ENCODE measurements at places on chromosomes 5 and 9.

DNA sequence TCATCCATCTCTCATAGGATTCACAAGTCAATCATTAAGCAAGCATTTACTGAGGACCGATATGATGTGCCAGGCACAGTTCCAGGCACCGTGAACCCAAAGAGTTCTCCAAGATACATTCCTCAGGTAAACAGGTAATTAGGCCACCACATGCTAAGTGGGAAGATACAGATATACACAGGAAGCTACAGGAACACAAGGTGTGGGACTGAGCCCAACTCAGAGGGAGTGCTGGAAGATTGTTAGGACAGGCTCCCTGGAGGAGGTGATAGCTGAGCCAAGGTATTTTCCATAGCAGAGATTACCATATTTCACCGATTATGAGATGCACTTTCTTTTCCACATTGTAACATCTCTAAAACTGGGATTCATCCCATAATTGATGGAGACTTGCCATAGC is 31.4 kb upstream of the RAI14 start:
- DNase-seq, result no peak

DNA sequence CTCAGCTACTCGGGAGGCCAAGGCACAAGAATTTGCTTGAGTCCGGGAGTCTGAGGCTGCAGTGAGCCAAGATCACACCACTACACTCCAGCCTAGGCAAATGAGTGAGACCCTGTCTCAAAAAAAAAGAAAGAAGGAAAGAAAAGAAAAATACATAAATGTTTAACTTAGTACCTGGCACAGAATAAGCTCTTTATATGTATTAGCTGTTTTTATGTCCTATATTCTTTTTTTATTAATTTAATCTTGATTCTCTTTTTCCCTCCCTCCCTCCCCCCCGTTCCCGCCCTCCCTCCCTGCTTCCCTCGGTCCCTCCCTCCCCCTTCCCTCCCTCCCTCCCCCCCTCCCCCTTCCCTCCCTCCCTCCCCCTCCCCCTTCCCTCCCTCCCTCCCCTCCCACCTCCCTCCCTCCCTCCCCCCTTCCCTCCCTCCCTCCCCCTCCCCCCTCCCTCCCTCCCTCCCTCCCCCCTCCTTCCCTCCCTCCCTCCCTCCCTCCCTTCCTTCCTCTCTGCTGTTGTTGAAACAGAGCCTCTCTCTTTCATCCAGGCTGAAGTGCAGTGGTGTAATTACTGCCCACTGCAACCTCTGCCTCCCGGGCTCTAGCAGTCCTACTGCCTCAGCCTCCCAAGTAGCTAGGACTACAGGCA is 135.8 kb upstream of the GRHPR start:
- DNase-seq, result no peak

DNA sequence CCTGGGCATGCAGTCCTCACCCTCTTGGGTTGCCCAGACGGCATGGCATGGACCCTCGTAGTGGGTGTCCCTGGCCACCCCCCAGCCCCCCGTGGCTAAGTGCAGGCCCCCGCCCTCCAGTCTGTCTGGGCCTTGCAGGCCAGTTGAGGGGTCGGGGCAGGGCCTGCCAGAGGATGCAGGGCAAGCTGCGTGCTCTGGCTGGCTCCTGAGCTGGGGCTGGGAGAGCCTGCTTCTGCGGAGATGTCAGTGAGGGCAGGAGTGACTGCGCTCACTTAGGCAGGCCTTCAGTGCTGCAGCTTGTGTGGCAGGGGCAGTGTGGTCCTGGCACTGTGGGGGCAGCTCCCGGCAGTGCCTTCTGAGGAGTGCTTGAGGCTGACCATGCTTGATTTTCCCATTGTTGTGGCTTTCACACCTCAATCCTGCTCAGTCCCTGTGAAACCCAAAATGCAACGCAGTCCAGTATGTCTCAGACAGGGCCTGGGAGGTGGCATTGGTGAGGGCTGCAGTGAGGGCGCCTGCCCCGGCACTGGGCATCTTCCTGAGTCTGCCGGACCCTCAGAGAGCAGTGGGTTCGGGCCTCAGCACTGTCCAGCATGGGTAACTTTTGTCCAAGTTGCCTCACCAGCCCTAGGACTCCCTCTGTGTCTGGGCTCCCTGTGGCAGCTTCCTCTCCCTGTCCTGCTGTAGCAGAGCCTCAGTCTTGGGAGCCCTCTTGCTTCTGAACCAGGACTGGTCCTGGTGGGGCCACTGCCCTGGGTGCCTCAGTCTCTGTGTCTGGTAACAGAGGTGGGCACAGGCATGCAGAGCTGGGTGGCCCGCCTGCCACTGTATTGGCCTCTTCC is 93.0 kb downstream of the PHF2 start:
- peak; percentile 64 for DNase-seq

GRCh38 chr9:111832449-111832848 is 37.7 kb upstream of the SHOC1 start:
- no peak for DNase-seq

DNA sequence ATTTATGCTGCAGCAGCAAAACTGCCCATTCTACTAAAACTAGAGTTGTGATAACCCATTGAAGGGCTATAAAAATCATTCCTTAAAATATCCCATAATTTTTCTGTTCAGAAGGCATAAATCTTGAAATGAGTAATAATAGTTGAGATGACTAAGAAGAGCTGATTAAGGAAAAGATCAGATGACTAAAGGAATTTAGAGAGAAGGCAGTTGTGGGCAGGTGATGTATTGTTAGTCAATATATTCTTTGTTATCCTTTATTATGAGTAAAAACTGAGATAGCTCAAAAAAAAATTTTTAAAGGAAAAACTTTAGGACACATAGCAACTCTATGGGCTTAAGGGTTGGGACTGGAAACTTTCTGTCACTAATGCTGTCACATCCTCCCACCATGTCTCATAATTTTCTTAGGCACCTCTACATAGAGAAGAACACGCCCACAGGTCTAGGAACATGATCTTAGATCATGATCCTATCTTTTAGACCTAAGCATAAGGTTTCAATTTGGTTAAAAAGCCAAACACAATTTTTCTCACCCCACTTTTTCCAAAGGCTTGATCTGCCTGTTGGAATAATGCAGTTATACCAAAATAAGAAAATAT is 597.5 kb upstream of the MEF2C start:
- no peak for DNase-seq

DNA sequence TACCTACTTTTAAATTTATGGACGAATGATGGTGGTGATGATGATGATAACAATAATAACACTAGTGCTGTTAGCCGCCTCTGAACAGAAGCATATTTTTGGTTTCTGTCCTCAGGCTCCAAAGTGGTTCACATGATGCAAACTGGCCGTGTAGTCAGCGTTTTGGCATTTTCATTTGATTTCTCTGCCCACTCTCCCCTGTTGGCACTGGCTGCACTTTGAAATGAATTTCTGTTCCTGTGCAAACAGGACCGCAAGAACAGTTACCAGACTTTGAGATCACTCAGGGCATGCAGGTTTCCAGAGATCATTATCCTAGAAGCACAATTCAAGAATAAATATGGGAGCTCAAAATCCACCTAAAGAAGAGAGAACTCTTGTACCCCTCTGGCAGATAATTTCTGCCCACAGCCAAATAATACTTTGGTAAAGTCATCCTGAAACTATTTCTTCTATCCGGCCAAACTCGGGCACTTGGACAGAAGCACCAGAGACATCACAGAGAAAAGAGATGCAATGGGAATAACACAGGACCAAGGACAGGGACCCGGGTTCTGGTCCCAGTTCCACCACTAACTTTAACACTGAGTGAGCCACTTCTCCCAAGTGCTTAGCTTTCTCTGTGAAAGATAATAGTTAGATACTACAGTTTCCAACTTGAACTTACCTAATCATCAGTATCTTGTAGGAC is 201.7 kb upstream of the PTGER4 start:
- no peak for DNase-seq

- DNase-seq, result no peak
These were observed 37.2 kb downstream of the FAM240B start for GRCh38 chr9:38682713-38683112.

DNA sequence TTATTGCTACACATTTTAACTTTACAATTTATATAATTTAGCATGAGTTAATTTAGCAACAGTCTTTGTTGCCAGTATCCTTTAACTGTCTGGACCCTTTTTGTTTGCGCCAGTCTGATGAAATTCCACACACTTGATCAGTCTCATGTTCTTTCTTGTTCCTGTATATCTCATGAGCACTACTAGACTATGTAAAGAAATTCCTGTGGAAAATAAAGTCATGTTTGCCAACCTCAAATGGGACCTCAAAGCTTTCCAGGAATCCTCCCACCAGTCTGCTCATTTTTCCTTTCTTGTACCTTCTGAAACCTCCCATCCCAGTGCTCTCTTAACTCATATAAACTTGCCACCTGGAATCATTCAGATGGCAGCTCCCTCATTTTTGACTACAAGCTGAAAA is 8.0 kb downstream of the DMXL1 start:
- no peak for DNase-seq

GRCh38 chr5:42645138-42645537 is 111.5 kb upstream of the CCDC152 start:
- DNase-seq, result no peak

DNA sequence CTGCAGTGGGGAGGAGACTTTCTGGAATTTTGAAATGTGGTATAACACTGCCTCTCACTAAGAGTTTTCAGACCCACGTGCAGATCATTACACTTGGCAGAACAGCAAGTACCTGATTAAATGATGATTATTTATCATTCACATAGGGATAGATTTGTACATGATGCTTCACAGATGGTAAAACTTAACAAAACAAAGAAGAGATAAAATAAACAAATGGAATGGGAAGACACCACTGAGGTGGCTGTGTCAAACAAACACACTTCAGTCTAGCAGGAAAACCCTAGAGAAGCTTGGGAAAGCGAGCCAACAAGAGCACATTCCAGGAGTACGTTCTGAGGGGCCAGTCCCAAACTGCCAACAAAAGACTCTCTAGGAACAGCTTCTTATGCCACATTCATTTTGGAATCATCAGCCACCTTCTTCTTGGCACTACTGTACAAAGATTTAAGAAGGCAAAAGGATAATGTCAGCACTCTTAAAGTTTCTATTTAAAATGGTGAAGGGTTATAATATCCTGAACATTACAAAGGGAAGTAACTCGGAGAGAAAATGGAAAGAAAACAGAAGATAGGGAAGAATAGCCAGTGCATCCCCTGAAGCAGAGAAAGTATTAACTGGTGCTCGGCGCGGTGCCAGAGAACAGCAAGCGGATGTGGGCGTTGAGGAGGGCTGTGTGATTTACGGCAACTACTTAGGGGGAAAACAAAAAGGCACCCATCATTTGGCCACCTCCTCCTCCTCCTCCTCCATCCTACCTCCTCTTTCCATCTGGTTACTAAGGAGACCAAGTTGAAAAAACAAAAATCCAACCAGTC is 1.6 kb downstream of the MED27 start:
- DNase-seq, result no peak

DNA sequence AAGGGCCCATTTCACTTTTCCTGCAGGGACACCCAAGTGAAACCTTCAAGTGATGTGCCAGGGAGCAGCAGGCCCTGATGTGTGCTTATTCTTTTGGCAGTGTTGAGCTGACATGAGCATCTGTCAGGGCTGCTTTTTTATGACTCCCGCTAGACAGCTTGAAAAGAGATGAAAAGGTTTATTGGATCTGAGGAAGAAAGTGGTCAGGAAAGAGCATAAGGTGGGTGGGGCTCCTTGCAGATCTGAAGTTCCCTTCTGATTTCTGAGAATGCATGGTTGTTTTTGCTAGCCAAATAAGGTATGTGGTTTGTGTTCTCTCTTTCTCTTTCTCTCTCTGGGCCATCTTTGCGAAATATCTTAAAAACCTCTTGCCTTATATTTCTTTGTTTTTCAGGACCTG is 316.1 kb downstream of the DMRT2 start:
- DNase-seq, result no peak

DNA sequence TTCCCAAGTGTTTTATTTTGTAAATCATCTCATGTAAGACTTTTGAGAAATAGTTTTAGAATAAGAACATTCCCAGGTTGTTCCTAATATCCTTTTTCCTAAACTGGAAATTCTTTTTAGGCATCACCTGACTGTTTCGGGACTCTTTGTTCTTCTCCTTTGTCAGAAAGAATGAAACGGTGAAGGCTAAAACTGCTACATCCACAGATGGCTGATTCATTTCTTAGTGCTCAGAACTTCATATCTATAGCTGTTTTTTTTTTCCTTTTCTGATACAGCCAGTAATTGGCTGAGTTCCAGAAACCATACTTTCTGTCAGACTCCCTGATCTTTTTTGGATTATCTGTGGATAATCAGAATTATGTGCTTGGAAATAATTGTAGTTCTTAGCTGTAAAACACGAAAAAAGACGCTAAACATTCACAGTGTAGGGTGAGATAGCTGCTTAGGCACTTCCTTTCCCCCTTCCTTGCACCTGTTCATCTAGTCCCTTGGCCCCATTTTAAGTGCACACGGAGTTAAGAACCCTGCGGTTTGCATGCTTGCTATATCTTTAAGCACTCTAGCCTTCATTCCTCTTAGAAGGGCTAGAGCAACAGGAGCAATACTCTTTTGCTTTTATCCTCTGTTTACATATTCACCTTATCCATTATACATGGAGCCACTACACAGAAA is 283.9 kb downstream of the PJA2 start:
- no peak for DNase-seq

- no peak for DNase-seq
These were observed 13.5 kb downstream of the PLAC8L1 start for GRCh38 chr5:146091881-146092280.

DNA sequence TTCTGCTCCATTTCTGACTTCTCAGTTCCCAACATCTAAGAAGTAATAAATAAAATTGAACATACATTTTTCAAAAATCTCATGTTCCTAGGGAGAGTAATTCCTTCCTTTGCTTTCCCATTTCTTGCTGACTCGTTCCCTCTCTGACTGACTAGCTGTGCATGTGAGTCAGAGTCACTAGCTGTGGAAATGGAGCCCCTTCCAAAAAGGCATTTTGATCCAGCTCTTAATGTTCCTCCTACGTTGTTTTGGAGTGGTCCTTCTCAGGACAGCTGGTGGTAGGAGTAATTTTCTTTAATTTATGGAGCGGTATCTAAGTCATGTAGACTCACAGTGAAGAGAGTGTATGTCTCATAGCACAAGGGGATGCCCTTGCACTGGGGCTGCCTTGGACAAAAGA is 460.2 kb downstream of the GADD45G start:
- no peak for DNase-seq

GRCh38 chr5:96885518-96886338 is 9.4 kb downstream of the ERAP2 start:
- DNase-seq, result no peak

DNA sequence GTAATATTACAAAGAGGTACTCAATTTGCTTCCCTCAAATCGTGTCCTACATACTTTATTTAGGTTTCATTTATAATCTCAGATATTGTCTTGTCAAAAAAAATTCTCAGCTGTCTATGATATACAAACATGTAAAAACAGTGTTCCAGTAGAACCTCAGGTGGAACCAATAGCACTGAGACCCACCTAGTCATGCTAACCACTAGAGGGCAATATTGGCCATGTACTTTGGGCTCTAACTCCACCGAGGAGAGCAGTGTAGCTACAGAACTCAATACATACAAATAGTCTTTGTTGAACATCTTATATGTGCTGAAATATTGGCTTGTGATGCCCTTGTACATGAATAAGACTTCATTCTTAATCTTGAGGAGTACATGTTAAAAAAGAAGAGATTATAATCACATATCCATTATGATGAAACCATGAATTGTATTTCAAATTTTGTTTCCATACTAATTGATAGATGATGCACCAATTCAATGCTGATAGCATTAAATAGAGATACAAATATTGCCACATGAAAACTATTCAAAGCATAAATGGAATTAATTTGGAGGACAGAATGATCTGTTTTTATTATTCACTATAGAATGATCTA is 71.2 kb upstream of the CNTLN start:
- DNase-seq, result no peak
